ENCODE measurements at places on chromosomes 7 and 10. TPM values are rescaled to one million over a fixed set of nuclear protein-coding genes. Genes with fewer than 3 reads are reported as not detected.

- DNase-seq = no peak
- no peaks in the 10 kb centered on the region for H3K4me1 ChIP-seq
- H3K4me3 ChIP-seq = no peak overlapping the region
- no peaks in the 10 kb centered on the region for H3K36me3 ChIP-seq
- H3K27me3 ChIP-seq = peaks cover 10% of the 10 kb centered on the region
Measured at GRCh38 chr10:113479346-113480080, 73.3 kb upstream of the HABP2 start.

DNA sequence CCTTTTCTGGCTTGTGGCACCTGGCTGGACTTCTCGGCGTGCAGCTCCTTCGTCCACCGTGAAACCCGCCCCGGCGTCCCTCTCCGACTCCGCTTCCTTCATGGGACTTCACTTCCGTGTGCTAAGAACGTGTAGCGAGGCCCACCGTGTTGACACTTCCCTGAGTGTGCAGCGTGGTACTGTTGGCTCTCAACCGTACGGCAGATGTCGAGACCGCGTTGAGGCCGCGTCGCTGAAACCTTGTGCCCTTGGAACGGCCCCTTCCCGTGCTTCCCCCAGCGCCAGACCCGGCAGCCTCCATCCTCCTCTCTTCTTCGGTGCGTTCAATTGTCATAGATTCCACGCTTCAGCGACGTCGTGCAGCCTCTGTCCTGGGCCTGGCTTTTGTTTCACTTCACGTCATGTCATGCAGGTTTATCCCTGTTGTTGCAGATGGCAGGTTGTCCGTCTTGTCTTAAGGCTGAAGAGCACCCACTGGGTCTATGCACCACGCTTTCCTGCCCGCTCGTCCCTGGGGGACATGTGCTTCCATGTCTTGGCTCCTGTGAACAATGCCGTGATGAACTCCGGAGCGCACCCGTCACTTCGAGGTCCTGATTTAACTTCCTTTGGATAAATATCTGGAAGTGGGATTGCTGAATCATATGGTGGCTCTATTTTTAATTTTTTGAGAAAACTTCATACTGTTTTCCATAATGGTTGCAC, 465.3 kb downstream of the DNAJB6 start:
- H3K4me3 ChIP-seq = no peak overlapping the region
- no peaks in the 10 kb centered on the region for H3K4me1 ChIP-seq
- H3K36me3 ChIP-seq = no peaks in the 10 kb centered on the region
- no peak for DNase-seq
- H3K27ac ChIP-seq = no peak overlapping the region

DNA sequence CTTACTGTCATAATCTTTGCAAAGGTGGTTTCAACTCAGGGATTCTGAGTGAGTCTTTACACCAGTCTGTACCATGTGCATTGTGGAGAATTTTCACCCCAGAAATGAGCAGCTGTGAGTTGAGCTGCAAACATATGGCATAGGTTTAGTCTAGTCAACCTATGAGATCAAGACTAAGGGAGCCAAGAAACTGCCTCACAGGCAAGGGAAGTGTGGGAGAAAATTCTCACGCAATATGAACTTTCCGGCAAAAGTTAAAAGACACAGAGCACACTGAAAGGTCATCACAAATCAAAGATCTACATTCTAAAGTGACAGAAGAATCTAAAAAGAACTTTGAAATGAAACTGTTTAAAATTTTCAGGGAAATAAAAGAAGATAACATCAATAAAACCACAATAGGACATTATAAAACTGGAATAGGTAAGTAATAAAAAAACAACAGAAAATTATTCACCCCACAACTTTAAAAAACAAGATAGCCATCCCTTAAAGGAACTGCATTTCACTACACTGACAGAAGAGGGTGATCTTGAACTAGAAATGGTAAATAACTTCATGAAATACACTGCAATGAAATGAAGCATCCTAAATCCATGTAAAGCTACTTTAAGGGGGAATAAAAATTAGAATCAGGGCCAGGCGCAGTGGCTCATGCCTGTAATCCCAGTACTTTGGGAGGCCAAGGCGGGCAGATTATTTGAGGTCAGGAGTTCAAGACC, 63.5 kb downstream of the LGI1 start:
- H3K27me3 ChIP-seq = peaks cover 41% of the 10 kb centered on the region
- no peak overlapping the region for H3K27ac ChIP-seq
- H3K4me1 ChIP-seq = no peaks in the 10 kb centered on the region
- H3K36me3 ChIP-seq = no peaks in the 10 kb centered on the region
- no peak for DNase-seq
- no peak overlapping the region for H3K4me3 ChIP-seq

DNA sequence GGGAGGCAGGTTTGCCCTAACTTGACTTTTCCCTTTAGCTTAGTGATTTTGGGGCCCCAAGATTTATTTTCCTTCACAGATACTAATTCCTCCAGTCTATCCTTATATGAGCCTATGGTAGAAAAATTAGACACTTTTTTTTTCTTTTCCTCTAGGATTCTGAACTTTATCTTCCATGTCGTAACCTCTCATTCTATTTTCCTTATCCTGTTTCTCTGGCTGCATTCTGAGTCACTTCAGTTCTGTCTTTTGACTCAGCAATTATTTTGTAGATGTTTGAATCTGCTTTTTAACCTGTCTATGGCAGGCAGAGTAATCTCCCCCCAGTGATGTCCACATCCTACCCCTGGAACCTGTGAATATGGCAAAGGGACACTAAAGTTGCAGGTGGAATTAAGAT, 7.1 kb upstream of the NOD1 start:
- H3K27me3 ChIP-seq = no peaks in the 10 kb centered on the region
- H3K4me3 ChIP-seq = no peak overlapping the region
- no peak overlapping the region for H3K27ac ChIP-seq
- no peak for DNase-seq

- no peak for DNase-seq
- H3K27ac ChIP-seq = no peak overlapping the region
- H3K4me3 ChIP-seq = no peak overlapping the region
- no peaks in the 10 kb centered on the region for H3K27me3 ChIP-seq
- no peaks in the 10 kb centered on the region for H3K36me3 ChIP-seq
- peaks cover 12% of the 10 kb centered on the region for H3K4me1 ChIP-seq
Measured at GRCh38 chr10:70684374-70684773, 12.1 kb downstream of the ADAMTS14 start.

GRCh38 chr10:128629111-128630096, 503.2 kb upstream of the MKI67 start:
- H3K4me3 ChIP-seq = no peak overlapping the region
- no peaks in the 10 kb centered on the region for H3K4me1 ChIP-seq
- H3K27ac ChIP-seq = no peak overlapping the region
- DNase-seq = no peak
- H3K36me3 ChIP-seq = no peaks in the 10 kb centered on the region

GRCh38 chr7:101537205-101537604, 91.9 kb downstream of the MYL10 start:
- no peaks in the 10 kb centered on the region for H3K36me3 ChIP-seq
- no peak overlapping the region for H3K27ac ChIP-seq
- no peak overlapping the region for H3K4me3 ChIP-seq
- DNase-seq = no peak
- no peaks in the 10 kb centered on the region for H3K4me1 ChIP-seq

DNA sequence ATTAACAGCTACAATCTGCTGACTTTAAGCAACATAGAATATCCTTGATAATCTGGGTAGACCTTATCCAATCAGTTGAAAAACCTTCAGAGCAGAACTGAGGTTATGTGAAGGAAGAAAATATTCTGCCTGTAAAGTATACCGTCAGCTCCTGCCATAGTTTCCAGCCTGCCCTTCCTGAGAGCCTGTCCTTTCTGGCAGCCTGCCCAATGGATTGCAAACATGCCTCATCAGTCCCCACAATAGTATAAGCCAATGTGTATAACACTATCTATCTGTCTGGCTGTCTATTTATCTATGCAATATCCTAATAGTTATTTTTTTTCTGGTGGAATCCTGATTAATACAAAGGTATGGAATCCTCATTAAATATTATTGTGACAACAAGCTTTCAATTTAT, 489.2 kb upstream of the KCND2 start:
- no peak for DNase-seq
- H3K27me3 ChIP-seq = no peaks in the 10 kb centered on the region
- H3K36me3 ChIP-seq = no peaks in the 10 kb centered on the region
- H3K27ac ChIP-seq = no peak overlapping the region

TMEM176B gene
- total RNA-seq = not detected

Data from activated T-cell treated with anti-CD3 and anti-CD28 coated beads, Interleukin-2, amount 50 U/mL, for 72 hours (primary cell).